ENCODE measurements at places on chromosomes 3 and 15.

- no peak for DNase-seq
- no peaks in the 10 kb centered on the region for H3K4me1 ChIP-seq
- no peaks in the 10 kb centered on the region for H3K36me3 ChIP-seq
- no peak overlapping the region for H3K27ac ChIP-seq
Observed at GRCh38 chr15:99844150-99844549, 110.9 kb upstream of the LYSMD4 start.

GRCh38 chr15:63493436-63493835 is 11.0 kb upstream of the USP3 start:
- H3K27me3 ChIP-seq = no peaks in the 10 kb centered on the region
- H3K36me3 ChIP-seq = peaks cover 2% of the 10 kb centered on the region
- H3K27ac ChIP-seq = peak overlapping the region; percentile 35
- peaks cover 48% of the 10 kb centered on the region for H3K4me1 ChIP-seq
- no peak for DNase-seq
- no peak overlapping the region for H3K4me3 ChIP-seq

DNA sequence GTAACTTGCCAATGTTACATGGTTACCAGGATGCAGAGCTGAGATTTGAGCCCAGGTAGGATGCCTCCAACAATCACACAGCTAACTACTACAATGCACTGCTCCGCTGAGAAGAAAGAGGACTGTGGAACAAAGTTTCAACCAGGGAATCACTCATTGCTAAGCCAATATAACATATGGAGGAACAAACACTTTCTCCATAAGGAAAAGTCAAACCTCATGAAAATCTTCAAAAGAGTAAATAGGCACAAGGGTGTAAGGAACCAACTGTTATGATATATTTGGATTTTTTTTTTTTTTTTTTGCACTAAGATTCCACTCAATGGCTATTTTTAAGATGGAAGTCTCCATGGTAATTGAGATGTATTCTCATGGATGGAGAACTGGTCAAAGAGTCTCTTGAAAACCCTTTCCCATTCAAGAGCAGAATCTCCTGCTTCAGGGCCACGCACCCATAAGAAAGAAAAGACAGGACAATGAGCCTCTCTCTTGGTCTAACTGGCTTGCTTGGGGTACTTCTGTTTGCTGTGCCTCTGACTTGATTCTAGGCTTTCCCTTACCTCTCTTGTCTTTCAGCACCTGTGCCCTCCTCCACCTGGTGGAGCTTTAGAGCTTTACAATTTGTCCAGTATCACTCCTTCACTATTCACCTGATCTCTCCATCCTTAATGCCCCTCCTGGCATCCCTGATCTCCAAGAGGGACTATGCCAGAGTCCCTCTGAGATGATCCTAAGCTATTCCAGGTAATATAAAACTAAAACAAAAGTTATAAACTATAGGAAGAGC is 252.8 kb downstream of the NTRK3 start:
- no peaks in the 10 kb centered on the region for H3K36me3 ChIP-seq
- H3K27me3 ChIP-seq = peaks cover 4% of the 10 kb centered on the region
- no peak overlapping the region for H3K27ac ChIP-seq
- no peak overlapping the region for H3K4me3 ChIP-seq

DNA sequence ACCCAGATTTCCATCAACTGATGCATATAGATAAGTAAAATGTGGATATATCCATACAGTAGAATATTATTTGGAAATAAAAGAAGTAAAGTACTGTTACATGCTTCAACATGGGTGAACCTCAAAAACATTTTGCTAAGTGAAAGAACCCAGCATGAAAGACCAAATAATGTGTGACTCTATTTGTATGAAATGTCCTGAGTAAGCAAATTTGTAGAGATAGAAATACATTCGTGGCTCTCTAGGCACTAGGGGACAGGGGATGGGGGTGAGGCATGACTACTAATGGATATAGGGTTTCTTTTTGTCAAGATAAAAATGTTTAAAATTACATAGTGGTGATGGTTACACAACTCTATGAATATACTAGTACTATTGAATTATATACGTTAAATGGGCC is 163.7 kb downstream of the KLHL25 start:
- peaks cover 17% of the 10 kb centered on the region for H3K36me3 ChIP-seq
- H3K27me3 ChIP-seq = no peaks in the 10 kb centered on the region
- H3K27ac ChIP-seq = no peak overlapping the region
- peaks cover 42% of the 10 kb centered on the region for H3K4me1 ChIP-seq
- no peak for DNase-seq

DNA sequence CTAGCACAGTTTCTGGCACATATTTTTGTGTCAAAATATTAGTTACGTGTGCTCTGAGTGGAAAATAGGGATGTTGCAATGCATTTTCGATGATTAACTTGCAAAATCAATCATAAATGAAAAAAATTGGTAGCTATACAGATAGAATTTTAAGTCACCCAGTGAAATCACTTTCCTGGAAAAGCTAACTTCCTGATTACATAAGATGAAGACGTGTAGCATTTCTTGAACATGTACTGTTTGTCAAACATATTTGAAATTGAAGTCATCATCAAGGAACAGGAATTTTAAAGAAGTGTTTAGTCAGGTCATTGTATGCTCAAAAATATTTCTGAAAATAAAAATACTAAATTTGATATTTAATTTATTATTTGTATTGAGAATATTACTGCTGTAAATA is 977.7 kb downstream of the PLOD2 start:
- no peaks in the 10 kb centered on the region for H3K27me3 ChIP-seq
- no peak overlapping the region for H3K27ac ChIP-seq
- no peak overlapping the region for H3K4me3 ChIP-seq
- no peaks in the 10 kb centered on the region for H3K36me3 ChIP-seq
- no peaks in the 10 kb centered on the region for H3K4me1 ChIP-seq

DNA sequence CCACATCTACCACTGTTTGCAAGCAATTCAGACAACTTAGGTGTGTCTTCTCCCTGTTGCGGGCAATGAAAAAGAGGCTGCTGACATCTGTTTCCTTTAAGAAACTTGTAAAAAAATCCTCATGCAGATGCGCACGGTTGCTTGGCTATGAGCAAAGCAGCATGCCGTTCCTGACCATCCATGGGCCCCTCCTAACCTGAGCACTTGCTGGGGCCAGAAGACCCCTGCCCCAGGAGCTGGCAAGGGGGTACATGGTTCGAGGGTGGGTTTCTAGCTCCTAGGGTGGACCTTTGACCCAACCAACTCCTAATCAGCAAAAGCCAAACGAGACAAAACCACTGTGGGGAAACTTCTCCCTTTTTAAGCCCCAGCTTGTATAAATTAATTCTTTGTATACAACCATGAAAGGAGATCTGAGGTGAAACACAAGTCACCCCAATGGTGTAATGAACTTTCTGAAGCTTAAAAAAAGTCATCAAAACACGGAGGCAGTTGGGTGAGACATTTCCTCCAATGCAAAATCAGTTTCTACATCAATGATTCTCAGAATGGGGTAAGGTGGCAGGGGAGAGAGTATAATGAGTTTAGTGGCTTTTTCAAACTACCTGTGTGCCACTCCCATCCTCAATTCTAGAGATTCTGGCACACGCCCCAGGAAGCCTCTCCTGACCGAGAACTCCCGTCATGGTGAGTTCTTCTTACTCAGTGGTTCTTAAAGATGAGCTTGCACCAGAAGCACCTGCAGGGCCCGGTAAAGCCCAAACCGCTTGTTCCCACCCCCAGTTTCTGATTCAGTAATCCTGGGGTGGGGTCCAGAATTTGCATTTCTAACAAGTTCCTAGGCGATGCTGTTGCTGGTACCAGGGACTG is 44.1 kb downstream of the CPN2 start:
- peaks cover 26% of the 10 kb centered on the region for H3K4me1 ChIP-seq
- no peak overlapping the region for H3K27ac ChIP-seq

GRCh38 chr15:25670025-25670554 is 193.0 kb downstream of the ATP10A start:
- H3K36me3 ChIP-seq = peaks cover 2% of the 10 kb centered on the region
- H3K27me3 ChIP-seq = peaks cover 14% of the 10 kb centered on the region
- no peak overlapping the region for H3K4me3 ChIP-seq
- no peaks in the 10 kb centered on the region for H3K4me1 ChIP-seq
- H3K27ac ChIP-seq = no peak overlapping the region

- H3K4me3 ChIP-seq = no peak overlapping the region
- no peak for DNase-seq
- H3K4me1 ChIP-seq = no peaks in the 10 kb centered on the region
- no peaks in the 10 kb centered on the region for H3K36me3 ChIP-seq
- no peaks in the 10 kb centered on the region for H3K27me3 ChIP-seq
Observed at GRCh38 chr3:140252812-140253656, 318.0 kb downstream of the CLSTN2 start.

DNA sequence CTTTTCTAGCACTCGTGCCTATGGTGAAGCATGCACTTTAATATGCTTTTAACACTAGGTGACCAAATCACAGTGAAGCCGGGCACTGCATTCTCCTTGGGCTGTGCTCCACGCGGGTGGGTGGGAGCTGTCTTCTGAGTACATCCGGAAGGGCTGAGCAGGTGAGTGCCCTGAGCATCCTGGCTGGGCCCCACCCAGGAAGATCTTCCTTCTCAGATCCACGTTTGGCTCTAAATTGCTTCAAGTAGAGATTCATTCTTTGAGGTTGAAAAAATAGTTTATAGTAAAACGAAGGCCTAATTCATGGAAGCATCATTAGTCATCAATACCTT is 73.9 kb upstream of the BLM start:
- H3K4me3 ChIP-seq = no peak overlapping the region
- no peak overlapping the region for H3K27ac ChIP-seq
- DNase-seq = no peak
- H3K36me3 ChIP-seq = peaks cover 25% of the 10 kb centered on the region

GRCh38 chr15:36511594-36511993 is 67.8 kb upstream of the CDIN1 start:
- H3K27me3 ChIP-seq = peaks cover 16% of the 10 kb centered on the region
- no peak overlapping the region for H3K4me3 ChIP-seq
- no peak for DNase-seq
- no peaks in the 10 kb centered on the region for H3K4me1 ChIP-seq
- no peak overlapping the region for H3K27ac ChIP-seq

GRCh38 chr15:70632491-70633102 is 130.8 kb downstream of the UACA start:
- peaks cover 91% of the 10 kb centered on the region for H3K27me3 ChIP-seq
- DNase-seq = no peak
- peaks cover 6% of the 10 kb centered on the region for H3K4me1 ChIP-seq
- H3K27ac ChIP-seq = no peak overlapping the region
- H3K36me3 ChIP-seq = no peaks in the 10 kb centered on the region
- no peak overlapping the region for H3K4me3 ChIP-seq

DNA sequence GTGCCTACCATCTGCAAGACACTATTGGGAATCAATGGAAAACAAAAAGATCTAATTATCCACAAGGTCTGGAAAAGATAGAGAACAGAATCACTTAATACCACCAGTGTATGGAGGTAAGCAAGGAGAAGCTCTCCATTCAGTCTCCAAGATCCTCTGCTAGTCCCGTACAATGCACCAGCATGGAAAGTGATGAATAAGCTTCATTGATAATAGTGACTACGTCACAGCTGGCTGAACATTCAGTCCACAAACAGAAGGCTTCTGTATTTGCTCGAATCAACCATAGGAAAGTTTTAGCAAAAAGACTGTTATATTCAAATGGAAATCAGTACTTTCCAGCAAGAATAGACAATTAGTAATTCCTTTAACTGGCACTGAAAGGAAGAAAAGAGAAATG is 42.9 kb downstream of the IGSF11 start:
- peaks cover 3% of the 10 kb centered on the region for H3K27me3 ChIP-seq
- H3K36me3 ChIP-seq = no peaks in the 10 kb centered on the region
- no peaks in the 10 kb centered on the region for H3K4me1 ChIP-seq
- H3K27ac ChIP-seq = no peak overlapping the region
- DNase-seq = no peak

DNA sequence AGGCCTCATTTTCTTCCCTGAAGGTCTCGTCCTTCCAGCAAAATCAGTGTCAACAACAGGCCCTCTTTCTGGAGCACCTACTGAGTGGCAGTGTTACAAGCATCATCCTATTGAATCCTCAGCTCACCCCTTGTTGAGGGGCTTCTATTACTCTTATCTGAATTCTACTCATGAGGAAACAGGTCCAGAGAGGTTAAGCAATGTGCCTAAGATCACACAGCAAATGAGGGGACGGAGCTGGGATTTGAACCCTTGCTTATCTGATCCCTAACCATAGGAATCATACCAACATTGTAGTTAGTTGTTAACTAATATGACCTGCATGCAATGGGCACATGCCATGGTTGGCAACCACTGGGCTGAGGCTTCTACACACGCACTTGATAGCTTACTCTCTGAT is 63.0 kb downstream of the SLC6A6 start:
- peaks cover 27% of the 10 kb centered on the region for H3K36me3 ChIP-seq
- H3K27me3 ChIP-seq = no peaks in the 10 kb centered on the region
- no peak for DNase-seq
- no peak overlapping the region for H3K4me3 ChIP-seq

DNA sequence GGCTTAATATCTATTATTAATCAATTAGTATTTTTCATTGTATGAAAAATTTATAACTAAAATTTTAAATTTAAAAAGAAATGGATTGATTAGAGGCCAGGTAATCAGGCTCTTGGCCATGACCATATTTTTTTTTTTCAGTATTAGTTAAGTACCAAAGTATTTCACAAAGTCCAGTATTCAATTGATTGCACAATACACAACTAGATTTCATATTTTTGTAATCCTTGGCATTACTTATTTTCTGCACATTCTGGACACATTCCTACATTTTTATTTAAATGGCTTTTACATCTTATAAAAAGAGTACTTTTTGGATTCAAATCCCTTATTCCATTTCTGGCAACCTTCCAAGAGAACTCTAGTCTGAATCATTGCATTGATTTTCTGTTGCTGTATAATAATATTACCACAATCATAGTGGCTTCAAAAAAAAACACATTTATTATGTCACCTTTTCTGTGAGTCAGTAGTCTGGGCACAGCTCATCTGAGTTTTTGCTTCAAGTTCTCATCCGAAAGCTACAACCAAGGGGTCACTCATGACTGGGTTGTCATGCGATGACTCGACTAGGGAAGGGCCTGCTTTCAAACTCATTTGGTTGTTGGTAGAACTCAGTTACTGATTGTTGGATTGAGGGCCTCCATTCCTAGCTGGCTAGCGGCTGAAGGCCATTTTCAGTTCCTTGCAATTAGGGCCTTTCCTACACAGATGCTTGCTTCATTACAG is 90.7 kb downstream of the CNTN6 start:
- H3K36me3 ChIP-seq = no peaks in the 10 kb centered on the region
- H3K27ac ChIP-seq = no peak overlapping the region
- no peak for DNase-seq
- H3K27me3 ChIP-seq = no peaks in the 10 kb centered on the region

DNA sequence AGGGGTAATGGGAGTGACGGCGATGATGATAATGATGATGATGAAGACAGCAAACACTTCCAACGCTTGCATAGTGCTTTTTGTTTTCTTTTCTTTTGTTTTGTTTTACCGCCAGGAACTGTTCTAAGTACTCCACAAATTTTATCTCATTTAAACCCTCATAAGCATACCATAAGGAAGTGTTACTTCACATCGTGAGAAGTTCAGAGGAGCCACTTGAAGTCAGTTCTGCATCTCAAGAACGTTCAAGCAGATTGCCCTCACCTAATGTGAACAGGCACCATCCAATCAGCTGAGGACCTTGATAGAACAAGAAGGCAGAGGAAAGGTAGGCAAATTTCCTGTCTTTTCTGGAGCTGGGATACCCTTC is 104.1 kb downstream of the LSM3 start:
- H3K4me3 ChIP-seq = no peak overlapping the region
- H3K27me3 ChIP-seq = no peaks in the 10 kb centered on the region
- no peak overlapping the region for H3K27ac ChIP-seq
- H3K4me1 ChIP-seq = no peaks in the 10 kb centered on the region
- no peaks in the 10 kb centered on the region for H3K36me3 ChIP-seq

GRCh38 chr3:113546414-113546893 is 14.1 kb downstream of the SIDT1 start:
- no peak overlapping the region for H3K4me3 ChIP-seq
- peaks cover 25% of the 10 kb centered on the region for H3K36me3 ChIP-seq
- H3K4me1 ChIP-seq = peaks cover 64% of the 10 kb centered on the region
- peak overlapping the region; percentile 58 for H3K27ac ChIP-seq
- H3K27me3 ChIP-seq = no peaks in the 10 kb centered on the region
